Breast epithelium (tissue), 4 donors: ENCODE measurements at places on chromosomes 11 and 22.

DNA sequence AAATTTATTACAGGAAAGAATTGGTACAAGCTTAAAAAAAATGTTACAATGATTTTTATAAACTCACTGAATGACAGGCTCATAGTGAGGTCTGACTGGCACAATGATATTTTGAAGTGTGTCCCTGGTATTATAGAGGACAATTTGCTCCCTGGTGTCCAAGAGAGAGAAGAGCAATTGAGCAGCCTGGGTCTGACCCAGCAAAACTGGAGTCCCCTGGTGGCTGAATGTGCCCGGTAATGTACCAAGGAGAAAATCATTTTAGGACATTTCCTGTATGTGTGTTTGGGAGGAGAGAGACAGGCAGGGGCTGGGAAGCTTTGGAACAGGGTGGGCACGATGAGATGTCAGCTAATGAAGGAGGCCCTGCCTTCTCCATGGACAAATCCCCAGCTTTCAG is 125.3 kb downstream of the APOL5 start:
- no peak for DNase-seq

- DNase-seq: no peak
These were observed 80.6 kb upstream of the SYT13 start for GRCh38 chr11:45366619-45367190.

DNA sequence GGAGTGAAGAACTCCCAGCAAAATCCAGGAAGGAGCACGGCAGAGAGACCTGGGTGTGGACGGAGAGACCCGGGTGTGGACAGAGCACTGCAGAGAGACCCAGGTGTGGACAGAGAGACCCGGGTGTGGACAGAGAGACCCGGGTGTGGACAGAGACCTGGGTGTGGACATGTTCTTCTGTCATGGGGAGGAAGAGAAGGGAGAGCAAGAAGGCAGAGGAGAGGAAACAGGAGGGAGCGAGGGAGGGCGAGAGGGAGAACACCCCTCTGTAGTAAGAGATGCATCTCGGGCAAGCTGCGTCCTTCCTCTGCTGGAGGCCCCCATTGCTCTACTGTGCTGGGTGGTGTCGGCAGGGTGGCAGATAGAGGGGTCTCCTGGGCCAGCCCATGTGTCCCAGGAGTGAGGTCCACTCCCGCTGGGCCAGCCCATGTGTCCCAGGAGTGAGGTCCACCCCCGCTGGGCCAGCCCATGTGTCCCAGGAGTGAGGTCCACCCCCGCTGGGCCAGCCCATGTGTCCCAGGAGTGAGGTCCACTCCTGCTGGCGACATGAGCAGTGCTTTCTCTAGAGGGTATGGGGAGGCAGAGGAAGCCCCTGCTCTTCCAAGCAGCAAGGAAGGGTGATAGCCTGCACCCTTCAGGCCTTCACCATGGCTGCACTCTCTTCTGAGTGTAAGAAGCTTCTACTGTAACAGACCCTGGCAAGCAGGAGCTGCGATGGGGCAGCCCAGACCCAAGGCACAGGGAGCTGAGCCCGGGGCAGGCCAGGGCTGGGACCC is 934.2 kb downstream of the BRD1 start:
- DNase-seq: no peak

DNA sequence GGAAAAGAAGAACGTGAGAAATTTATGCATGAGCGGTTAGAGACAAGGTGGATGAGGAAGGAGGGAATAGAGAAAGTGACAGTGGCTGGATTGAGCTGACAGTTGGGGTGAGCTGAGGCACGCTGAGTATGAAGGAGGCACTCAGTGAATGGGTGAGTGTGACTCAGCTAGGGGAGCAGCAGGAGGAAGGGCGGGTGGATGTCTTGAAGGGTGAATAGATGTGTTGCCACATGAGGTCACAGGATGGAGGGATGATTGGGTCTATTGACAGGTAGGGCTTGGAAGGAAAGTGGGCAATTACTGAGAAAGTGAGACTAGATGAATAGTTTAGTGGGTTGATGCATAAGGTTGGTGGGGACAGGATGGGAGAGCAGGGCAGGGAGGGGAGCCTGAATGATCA is 8.0 kb downstream of the IFITM10 start:
- DNase-seq: no peak

GRCh38 chr11:27754035-27755017 is 54.1 kb upstream of the BDNF start:
- no peak for DNase-seq

DNA sequence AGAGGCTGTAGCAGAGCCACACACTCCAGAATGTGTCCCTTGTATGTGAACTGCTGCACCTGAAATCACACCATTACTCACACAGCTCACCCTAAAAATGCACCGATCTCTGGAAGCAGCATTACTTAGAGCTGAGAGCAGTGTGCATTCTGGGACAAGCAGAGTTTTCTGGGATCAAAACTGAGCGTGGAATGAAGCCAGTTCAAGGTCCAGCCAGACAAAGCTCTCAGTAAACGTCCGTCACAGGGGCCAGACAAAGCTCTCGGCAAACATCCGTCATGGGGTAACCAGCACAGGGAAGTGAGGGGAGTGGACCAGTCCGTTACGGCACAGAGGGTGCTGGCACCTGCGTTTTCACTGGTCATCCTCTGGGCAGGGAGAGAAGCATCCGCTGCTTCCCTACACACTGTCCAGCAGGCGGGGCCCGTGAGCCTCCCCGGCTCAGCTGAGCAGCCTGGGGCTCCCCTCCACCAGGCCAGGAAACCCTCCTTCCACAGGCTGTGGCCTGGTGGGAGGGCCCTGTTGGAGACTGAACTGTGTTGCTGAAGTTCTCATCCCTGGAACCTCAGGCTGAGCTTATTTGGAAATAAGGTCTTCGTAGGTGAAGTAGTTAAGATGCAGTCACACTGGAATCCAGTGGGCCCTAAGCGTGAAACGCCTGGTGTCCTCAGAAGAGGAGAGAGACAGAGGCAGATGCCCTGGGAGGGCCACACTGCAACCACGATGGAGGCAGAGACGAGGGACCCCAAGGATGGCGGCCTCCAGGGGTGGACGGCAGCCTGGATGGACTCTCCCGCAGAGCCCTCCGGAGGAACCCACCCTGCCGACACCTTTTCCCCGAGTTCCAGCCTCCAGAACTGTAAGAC is 883.9 kb downstream of the BRD1 start:
- peak; percentile 37 for DNase-seq

DNA sequence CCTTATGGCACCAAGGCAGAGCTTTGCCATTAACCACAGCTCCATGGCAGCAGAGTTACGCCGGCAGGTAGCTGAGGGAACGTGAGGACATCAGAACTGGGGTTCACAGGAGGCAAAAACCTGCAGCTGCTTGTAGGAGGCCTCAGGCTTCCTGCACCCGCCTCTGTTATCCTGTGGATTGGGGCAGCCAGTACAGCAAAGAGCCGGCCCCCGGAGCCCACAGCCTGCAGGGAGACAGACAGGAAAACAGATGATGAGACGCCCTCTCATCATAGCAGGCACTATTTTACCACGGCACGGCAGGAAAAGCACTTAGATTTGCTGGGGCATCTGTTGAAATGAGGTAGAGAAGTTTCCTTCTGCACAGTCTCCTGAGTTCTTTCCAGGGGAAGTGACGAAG is 870.3 kb downstream of the TBC1D22A start:
- no peak for DNase-seq

GRCh38 chr11:66868082-66868725 is 11.3 kb downstream of the LRFN4 start:
- no peak for DNase-seq

DNA sequence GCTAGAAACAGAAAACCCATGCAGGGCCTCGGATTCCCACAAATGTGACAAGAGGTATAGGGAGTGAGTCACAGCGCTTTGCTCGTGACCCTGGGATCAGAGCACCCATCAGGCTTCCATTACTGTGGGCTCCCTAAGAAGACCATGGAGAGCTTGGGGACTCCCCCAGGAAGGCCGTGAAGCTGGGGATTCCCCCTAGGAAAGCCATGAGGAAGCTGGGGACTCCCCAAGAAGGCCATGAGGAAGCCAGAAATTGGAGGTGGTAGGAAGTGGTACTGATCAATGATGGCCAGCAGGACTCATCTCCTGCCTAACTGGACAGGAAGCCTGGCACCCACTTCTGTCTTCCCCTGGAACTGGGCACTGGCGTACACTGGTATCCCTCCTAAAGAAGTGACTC is 10.1 kb upstream of the DCPS start:
- no peak for DNase-seq

GRCh38 chr22:27684901-27685300 is 116.7 kb downstream of the MN1 start:
- no peak for DNase-seq

DNA sequence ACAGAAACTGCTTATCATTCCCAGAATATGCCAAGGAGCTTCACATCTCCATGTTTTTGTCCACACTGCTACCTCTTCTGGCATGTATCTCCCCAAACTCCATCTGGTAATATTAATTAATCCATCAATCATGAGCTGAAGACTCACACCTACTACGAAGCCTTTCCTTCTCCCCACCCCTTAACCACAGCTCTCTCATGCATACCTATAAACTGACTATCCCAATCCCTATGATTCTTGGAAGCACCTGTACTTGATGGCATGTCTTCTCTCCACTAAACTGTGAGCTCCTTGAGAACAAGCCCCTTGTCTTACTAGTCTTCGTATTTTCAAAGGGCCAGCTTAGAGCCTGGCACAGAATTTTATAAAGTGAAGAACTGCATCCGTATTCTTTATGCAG is 47.3 kb downstream of the RELT start:
- no peak for DNase-seq

DNA sequence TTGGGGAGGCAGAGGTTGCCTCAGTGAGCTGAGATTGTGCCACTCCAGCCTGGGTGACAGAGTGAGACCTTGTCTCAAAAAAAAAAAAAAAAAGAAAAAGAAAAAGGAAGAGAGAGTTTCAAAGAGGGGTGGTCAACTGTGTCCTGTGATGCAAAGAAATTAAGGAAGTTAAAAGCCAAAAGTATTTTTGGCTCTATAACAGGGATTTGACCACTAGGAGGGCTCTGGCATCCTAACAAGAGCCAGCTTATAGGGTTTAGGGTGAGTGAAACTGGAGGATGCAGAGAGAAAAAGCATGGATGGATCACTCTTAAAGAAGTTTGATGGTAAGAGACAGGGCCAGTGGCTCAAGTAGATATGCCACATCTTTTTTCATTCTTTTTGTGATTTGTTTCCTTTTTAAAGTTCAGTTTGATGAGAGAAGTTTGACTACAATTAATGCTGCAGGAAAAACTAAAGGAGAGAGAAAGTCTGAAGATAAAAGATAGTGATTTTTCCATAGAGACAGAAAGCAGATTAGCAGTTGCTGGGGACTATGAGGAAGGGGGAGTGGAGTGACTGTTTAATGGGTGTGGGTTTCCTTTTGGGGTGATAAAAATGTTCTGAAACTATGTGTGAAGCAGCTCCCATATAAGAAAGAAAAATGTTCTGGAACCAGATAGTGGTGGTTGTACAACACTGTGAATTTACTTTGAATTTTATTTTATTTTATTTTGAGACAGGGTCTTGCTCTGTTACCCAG is 11.1 kb upstream of the MICAL2 start:
- no peak for DNase-seq

GRCh38 chr11:35664977-35665441 is 2.4 kb downstream of the TRIM44 start:
- DNase-seq: no peak

DNA sequence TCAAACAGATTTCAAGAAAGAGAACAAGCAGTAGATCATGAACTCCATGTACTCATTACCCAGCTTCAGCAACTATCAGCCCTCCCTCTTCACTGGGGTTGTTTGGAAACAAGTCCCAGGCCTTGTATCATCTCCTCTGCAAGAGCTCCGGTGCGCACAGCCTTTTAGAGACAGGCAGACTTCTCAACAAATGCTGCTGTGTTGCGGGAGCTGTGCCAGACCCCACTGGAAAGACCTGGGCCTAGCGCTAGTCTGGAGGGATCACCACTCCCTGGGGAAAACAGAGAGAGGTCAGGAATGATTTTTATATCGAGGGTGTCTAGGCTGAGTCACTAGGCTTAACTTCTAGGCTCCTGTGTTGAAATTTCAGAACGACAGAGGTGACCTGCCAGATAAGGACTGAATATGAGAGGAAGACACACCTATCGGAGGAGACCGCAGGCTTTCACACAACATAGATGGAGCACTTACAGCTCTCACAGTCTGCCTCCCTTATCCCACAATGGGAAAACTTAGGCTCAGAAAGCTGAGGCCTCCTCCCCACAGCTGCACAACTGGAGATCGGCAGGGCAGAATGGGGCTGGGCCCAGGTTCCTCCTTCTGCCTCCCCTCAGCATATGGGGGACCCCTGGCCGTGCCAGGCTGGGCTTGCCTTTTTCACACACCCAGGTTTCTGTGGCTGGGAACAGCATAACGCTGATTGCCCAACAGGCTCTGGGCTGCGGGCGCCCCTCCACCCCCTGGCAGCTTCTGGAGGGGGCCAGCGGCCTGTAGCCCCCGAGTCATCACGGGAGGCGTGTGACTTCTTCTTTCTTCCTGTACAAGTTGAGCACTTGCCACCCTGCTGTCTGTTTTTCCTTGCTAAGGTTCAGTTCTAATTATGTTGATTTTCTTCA is 86.0 kb downstream of the PKNOX2 start:
- no peak for DNase-seq

DNA sequence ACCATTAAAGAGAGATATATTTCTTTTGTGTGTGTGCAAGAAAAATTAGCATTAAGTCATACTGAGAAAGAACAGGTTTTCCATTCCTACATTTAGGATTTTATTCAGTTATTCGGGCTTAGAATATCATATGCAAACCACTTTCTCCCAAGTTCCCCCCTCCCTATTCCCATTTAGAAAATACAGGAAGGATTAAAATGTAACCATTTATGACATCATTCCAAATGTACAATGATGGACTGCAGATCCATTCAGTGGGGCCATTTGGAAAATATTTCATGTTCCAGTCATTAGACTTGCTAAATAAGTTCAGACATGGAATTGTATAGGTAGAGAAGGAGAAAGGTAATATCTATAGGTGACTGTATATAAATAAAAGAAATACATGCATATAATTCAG is 228.6 kb upstream of the MPPED2 start:
- DNase-seq: no peak

DNA sequence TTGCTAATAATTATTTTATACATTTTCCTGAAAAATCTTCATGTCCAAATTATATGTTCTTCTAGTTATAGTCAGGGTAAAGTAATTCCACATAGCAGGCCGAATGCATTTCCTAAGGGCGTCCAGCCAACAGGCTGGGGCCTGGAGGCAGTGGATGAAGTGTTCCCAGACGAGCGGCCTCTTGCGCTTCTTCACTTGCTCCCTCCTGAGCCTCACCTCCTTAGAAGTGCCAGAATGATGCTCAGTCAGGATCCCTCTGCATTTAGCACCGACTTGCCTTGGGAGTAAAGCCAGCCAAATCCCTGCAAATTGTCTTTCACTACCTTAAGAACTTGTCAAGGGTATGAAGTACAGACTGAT is 1.5 kb downstream of the OLFML1 start:
- DNase-seq: no peak

GRCh38 chr11:118295815-118296454 is 8.6 kb upstream of the CD3E start:
- no peak for DNase-seq

- DNase-seq: peak; percentile 61
These were observed 20.6 kb downstream of the CLMP start for GRCh38 chr11:123174196-123175183.

DNA sequence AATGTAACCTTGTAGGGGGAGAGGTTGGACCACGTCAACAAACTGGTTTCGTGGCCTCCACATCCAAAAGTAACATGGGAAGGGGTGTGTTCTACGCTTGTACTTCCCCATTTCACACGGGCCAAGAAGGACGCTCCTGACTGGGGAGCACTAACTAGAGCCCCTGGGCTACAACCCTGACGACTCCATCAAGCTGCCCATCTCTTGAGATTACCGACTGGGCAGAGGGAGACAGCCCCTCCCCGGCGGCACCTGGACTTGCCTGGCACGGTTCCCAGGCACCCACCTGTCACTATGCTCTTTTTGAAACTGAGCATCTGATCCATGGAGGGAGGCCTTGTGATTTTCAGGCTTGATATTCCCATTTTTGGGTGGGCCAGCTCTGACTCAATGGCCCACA is 68.5 kb downstream of the SHANK2 start:
- DNase-seq: no peak
